Neuronal stem cell (in vitro differentiated cells): ENCODE measurements at places on chromosomes 11 and 22.

DNA sequence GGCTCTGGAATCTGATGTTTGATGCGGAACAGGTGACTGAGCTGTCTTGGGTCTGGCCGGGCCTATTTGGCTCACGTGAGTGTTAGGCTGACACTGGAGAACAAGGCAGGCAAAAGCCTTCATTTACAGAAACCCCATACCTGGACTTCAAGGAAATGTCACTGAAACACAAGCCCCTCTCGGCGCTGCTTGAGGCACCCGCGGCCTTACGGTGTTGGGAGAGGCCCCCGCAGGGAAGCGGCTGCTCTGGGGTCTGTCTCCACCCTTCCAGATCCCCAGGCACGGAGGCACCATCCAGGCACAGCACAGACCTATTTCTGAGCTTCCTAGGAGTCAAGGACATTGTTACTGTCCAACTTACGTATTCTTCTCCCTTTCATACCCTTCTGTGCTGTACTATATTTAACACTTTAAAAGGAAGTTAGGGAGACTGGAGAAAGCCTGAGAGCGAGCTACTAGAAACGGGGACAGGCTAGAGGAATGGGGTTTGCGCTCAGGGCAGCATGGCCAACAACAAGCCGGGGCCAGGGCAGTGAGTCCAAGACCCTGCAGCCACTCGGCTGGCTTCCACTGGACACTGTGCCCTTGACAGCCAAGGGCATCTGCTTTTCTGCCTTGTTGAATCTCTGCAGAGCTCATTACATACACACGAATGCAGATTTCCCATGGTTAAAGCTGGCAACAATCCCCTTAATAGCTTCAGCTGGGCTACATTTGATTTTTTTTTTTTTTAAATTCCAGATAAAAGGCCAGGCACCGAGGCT, 23.8 kb downstream of the DRD4 start:
- DNase-seq: no peak

DNA sequence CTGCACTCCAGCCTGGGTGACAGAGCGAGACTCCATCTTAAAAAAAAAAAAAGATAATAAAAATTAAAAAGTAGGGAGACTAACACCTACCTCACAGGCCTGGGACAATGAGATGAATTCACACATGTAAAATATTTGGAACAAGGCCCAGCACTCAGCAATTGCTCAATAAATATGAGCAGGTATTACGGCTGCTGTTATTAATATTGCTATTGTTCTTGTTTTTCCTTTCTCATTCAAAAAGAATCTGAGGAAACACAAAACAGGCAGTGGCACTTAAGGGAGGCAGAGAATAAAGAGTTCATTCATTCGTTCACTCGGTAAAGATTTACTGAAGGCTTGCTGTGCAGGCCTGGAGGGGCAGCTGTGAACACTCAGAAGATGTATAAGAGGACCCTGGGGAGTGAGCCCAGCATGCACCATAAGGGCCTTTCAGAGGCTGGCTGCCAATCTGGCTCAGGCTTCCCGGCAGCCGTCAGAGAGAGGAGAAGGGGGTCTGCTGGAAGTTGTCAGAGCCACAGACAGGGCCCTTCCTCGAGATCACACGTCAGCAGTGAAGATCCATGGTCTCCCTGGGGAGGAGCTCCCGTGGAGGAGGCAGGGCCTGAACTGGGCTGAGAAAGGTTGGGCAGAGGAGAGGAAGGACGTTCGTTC, 51.6 kb upstream of the TCF20 start:
- DNase-seq: no peak

- DNase-seq: no peak
Measured at GRCh38 chr22:36763576-36763975, 12.3 kb downstream of the IFT27 start.

DNA sequence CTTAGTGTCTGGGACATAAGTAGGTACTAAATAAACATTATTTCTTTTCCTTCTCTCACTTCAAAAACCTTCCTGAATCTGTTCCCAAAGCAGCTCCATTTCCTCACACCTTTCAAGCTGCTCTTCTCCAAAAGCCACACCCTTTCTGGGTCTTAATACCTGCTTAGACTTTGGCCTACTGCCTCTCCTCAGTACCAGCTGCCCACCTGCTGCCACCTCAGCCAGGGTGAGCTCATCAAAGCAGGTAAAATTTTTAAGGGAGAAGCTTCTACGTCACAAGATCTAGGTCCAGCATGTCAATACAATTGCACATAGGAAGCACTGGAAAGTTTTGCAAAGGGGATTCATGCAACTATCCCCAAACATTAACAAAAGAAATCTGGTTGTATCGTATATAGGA, 108.4 kb downstream of the RPL27A start:
- DNase-seq: no peak
